A549 treated with GW870086 at 1 μM for 4 hours (cell line): ENCODE measurements at places on chromosomes 3 and 15. TPM values are rescaled to one million over a fixed set of nuclear protein-coding genes. Genes with fewer than 3 reads are reported as not detected.

The KNL1 gene
- 4.2 to 8.1 TPM (median 6.9 TPM) in 5 replicates for total RNA-seq

The SLC12A8 gene
- 1.6 to 2.0 TPM (median 1.6 TPM) in 5 replicates for total RNA-seq

The WDR93 gene
- total RNA-seq = 0.10 to 0.19 TPM (median 0.18 TPM) in 5 replicates

The SHF gene
- 0.35 to 1.0 TPM (median 0.80 TPM) in 5 replicates for total RNA-seq

The LDHAL6B gene
- not detected in 5 replicates for total RNA-seq

The SLC51B gene
- total RNA-seq = 17.5 to 21.2 TPM (median 19.5 TPM) in 5 replicates

The UBE2E2 gene
- 40.0 to 49.9 TPM (median 45.4 TPM) in 5 replicates for total RNA-seq

The RHCG gene
- 40.7 to 52.9 TPM (median 46.6 TPM) in 5 replicates for total RNA-seq

The RETNLB gene
- not detected in 5 replicates for total RNA-seq

The PYDC2 gene
- total RNA-seq = not detected in 5 replicates

The IMPDH2 gene
- 147 to 166 TPM (median 153 TPM) in 5 replicates for total RNA-seq

The EEF1AKMT4 gene
- total RNA-seq = 8.7 to 13.2 TPM (median 12.4 TPM) in 5 replicates

The CHRD gene
- 0.20 to 0.65 TPM (median 0.34 TPM) in 5 replicates for total RNA-seq

The HESX1 gene
- 0.21 to 0.75 TPM (median 0.35 TPM) in 4 of 5 replicates, not detected in the other for total RNA-seq
